ENCODE measurements at places on chromosomes 6 and 20.

DNA sequence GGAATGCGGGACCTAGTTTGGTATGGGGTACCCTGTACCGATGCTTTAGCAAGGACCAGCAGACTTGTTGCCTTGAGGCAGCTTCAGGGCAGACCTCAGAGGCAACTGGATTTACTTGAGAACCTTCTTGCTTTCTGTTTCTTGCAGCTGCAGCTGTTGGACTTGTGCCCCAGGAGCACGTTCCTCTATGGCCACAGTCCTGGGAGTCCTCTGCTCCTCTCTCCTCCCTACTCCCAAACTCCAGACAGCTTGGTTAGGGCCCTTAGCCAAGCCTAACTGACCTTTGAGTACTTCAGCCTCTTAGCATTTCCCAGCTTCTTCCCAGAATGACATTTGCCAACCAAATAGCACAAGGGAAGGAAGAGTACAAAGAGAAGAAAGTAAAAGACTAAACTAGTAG is 34.7 kb downstream of the GHRH start:
- DNase-seq = no peak

DNA sequence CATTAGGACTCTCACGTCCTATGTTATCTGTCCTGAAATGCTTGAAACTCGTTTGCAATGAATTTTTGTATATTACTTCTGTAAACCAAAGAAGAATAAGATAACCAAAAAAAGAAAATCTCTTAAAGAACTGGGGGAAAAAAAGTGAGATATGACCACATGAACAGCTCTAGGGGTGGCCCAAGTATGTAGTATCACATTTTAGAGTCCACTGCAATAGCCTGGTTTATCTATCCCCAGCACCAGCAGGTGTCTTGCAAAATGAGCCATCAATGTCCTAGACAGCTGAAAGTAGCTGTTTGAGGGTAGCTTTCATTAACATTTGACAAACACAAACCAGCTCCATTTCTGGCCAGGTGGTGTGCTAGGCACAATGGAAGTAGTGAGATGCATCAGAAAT is 102.8 kb downstream of the PXDC1 start:
- DNase-seq = no peak

- DNase-seq = peak; percentile 61
These were observed 4.5 kb upstream of the EBF4 start for GRCh38 chr20:2688041-2688591.

- no peak for DNase-seq
These were observed 229.7 kb downstream of the PTPRT start for GRCh38 chr20:42959996-42960395.

GRCh38 chr20:5718896-5719595 is 31.2 kb upstream of the SHLD1 start:
- no peak for DNase-seq

DNA sequence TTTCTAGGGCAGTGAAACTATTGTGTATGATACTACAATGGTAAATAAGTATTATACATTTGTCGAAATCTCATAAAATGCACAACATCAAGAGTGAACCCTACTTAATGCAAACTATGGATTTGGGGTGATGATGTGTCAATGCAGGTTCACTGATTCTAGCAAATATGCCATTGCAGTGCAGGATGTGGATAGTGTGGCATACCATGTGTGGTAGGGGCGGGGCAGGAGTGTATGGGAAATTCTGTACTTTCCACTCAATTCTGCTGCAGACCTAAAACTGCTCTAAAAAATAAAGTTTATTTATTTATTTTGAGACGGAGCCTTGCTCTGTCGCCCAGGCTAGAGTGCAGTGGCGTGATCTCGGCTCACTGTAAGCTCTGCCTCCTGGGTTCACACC is 44.3 kb downstream of the ABHD12 start:
- no peak for DNase-seq

GRCh38 chr20:45576995-45577394 is 2.1 kb downstream of the WFDC8 start:
- no peak for DNase-seq

DNA sequence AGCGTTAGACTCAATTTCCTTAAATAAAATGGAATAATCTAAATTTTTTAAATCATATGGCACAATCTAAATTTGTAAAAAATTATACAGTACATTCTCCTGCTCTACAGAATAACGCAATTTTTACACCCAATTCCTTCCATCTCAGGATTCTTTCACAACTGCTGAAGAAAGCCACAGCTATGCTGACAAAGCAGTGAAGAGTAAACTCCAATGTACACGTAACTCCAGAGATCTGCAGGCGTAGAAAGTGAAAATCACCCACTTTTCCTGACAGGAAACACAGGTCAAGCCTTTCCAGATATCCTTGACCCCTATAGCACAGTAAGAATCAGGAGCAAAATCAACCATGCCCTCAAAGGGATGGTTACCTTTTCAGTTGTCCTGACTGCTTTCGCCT is 27.4 kb downstream of the EPHA7 start:
- DNase-seq = no peak

DNA sequence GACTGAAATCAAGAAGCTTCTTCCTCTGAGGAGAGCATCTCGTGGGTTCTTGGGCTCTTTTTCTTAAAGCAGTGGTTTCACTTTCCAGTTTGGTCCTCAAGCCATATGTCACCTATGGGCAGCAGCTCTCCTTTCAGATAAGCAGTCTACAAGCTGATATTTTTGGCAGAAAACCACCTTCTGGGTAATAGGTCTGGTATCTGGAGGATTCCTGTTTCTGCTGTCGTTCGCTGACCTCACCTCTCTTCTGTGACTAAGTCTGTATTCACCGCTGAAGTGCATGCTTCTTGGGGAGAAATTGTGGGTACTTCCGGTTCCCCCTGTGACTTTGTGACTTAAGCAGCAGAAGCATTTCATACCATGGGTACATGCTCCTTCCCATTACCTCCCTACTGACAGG is 193.6 kb downstream of the EDN1 start:
- DNase-seq = no peak

All from stimulated activated CD8-positive, alpha-beta memory T cell treated with anti-CD3 and anti-CD28 coated beads, Interleukin-7, amount 100 ng/mL, for 1 hour (primary cell).